ENCODE measurements at places on chromosomes 4 and X. TPM values are rescaled to one million over a fixed set of nuclear protein-coding genes. Genes with fewer than 3 reads are reported as not detected.

Gene GYG2
- 1.4 TPM for total RNA-seq

Gene LUZP4
- total RNA-seq: not detected

Gene AMBN
- not detected for total RNA-seq

Gene DIPK2B
- 32.2 TPM for total RNA-seq

Gene ETDB
- total RNA-seq: not detected

Gene SRPK3
- total RNA-seq: 9.8 TPM

Gene RGS12
- 19.5 TPM for total RNA-seq

Gene PPP1R2C
- total RNA-seq: not detected

Gene DGKK
- total RNA-seq: not detected

Gene SRPX
- total RNA-seq: 228 TPM

Gene GPRIN3
- total RNA-seq: 3.5 TPM

Gene NAA11
- total RNA-seq: not detected

Gene UGT2B17
- total RNA-seq: not detected

Gene TCEAL2
- total RNA-seq: 8.7 TPM

Gene TLR6
- total RNA-seq: 4.9 TPM

Gene FGF13
- total RNA-seq: 10.6 TPM

Gene PSAPL1
- not detected for total RNA-seq

Gene ALB
- 0.43 TPM for total RNA-seq

Gene MSX1
- total RNA-seq: 20.8 TPM

Gene PCDH7
- total RNA-seq: 107 TPM

Gene SPRY1
- 111 TPM for total RNA-seq

Gene FREM3
- not detected for total RNA-seq

Gene GAGE12J
- not detected for total RNA-seq

Gene TMEM144
- 5.1 TPM for total RNA-seq

Gene SLC10A4
- total RNA-seq: 0.19 TPM

Gene FHDC1
- 1.2 TPM for total RNA-seq

Gene FAM53A
- total RNA-seq: 1.5 TPM

Gene NPY1R
- 61.9 TPM for total RNA-seq

Gene MAGED4
- 2.9 TPM for total RNA-seq

Gene ARMCX6
- 34.9 TPM for total RNA-seq

Gene EFNB1
- 18.9 TPM for total RNA-seq

Gene SPATA4
- total RNA-seq: 0.76 TPM

Gene FAM133A
- 0.10 TPM for total RNA-seq

Gene TRIM61
- 0.90 TPM for total RNA-seq

Data from posterior vena cava (tissue), 2 donors.